ENCODE measurements at places on chromosomes 3 and 15.

GRCh38 chr3:68963891-68964290 is 31.5 kb upstream of the TAFA4 start:
- no peak for DNase-seq

- DNase-seq: no peak
These were observed 72.2 kb downstream of the KLF13 start for GRCh38 chr15:31398677-31399301.

- DNase-seq: no peak
These were observed 64.5 kb downstream of the KLHL25 start for GRCh38 chr15:85730001-85730820.

- DNase-seq: no peak
These were observed 95.9 kb upstream of the RNF7 start for GRCh38 chr3:141642215-141642614.

DNA sequence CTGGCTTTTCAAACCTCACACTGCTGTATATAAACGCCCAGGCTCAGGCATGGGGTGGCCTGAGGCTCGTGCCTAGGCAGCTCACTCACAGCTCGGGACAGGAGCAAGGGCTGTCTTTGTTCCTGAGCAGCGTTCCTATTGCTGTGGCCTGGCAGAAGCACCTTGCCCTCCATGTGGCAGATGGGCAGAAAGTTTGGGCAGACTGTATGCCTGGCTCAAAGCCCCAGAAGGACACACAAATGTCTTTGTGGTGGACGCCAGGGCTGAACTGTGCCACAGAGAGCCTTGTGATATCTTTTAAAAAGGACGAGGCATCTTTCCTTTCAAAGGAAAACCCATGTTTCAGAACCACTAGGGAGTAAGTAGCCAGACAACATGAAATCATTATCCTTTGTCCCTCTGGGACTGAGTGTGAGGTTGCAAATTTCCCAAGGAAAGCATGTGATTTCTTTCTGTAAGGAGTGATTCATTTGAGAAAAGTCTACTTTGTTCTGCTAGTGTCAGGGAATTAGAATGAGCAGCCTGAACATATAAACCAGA is 29.3 kb upstream of the UBE2E1 start:
- DNase-seq: no peak

- no peak for DNase-seq
These were observed 51.8 kb upstream of the ADPGK start for GRCh38 chr15:72835294-72835890.

- no peak for DNase-seq
These were observed 63.4 kb downstream of the RGMA start for GRCh38 chr15:93025625-93025982.

- no peak for DNase-seq
These were observed 199.8 kb downstream of the UBE2E2 start for GRCh38 chr3:23402728-23403492.

- no peak for DNase-seq
These were observed 510.3 kb upstream of the ROBO1 start for GRCh38 chr3:80278056-80278455.

- DNase-seq: no peak
These were observed at the start of gene IL17RE for GRCh38 chr3:9902372-9903237. Gene IL17RE (plus strand): TSS chr3:9902848. CDS start chr3:9902933, 85 bp downstream.

- no peak for DNase-seq
These were observed 21.2 kb downstream of the ZDHHC23 start for GRCh38 chr3:113968986-113969385.

DNA sequence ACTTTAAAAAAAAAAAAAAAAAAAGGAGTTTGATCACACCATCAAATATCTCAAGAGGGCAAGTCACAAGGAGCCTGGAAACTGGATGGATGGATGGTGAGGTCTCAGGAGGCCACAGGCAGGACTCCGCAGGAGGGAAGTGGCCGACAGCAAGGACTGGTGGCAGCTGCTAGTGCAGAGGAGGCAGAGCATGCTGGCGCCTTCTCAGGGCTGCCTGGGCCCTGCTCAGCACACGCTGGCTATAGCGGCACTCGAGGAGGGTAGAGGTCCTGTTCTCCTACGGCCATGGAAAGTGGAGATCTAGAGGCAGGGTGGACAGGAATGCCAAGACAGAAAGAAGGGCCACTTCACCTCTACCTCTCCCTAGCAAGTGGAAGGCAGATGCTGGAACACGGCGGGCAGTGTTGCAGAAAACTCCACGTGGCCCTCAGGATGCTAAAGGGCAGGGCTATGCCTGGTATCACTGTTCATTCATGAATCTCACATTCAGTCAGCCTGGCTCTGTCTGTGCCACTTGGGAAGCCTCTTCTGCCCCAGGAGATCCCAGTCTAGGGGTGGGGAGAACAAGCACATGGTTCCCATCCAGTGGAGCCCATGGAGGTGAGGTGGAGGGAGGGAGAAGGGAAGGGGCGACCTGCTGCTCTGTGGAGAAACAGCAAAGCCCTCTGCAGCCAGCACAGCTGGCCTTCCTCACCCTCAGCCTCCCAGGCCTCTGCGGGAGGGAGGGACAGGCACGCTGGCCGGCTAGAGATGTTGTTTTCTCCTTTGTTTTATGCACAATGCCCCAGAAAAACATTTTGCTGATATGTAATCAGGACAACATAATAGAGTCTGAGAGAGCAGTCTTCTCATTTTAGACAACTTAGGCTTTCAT is 71.0 kb downstream of the OXNAD1 start:
- no peak for DNase-seq

- no peak for DNase-seq
These were observed 286.4 kb downstream of the ZIC4 start for GRCh38 chr3:147119989-147120388.

DNA sequence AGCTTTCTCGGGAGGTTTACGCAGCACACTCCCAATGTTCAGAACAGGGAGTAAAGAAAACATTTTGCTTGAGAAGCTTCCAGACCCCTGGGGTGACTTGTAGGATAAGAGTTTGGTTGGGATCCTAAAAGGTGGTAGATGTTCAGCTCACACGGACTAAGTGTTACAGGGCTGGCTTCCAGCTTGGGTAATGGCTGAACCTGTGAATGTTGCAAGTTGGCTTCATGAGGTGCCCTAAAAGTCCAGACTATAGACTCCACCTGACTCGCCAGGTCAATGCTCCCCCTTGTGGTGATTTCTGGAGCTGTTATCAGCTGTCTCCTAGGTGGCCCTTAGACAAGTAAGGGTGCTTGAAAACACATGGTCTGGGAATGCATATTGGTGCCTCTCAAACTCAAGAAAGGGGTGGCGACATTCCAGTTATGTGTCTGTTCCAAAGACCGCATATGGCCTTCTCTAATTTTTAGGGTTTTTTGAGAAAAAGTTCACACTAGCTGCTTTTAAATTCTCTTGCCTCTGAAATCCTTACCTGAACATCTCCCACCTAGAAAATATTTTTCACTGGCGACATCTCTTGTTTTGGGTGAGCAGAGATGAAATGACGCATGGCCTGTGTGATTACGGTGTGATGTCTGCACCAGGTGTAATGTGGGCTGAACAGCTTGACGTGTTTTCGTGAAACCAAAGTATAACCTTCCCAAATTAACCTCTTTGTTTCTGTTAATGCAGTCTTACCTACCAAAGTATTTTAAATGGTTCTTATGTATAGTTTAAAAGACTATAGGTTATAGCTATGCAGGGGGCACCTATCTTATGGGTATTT is 175.7 kb upstream of the KBTBD8 start:
- peak; percentile 9 for DNase-seq

- no peak for DNase-seq
These were observed 59.4 kb downstream of the SLC6A6 start for GRCh38 chr3:14461748-14462324.

DNA sequence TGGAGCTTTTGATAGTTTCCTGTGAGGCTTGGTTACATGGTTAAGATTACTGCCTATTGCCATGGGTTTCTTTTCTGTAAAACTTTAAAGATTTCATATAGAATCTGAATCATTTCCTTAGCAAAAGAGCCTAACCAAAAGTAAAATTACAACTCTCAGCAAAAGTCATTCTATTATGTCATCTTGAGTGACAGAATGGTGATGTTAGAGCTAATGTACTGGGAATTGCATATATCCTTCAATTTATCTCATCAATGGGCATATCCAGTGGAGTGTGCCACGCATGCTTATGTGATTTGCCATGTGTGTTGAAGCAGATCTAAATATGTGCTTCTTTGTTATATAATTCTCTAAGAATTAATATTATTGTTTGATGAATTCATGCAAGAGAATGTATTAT is 212.1 kb downstream of the ROBO1 start:
- DNase-seq: no peak

DNA sequence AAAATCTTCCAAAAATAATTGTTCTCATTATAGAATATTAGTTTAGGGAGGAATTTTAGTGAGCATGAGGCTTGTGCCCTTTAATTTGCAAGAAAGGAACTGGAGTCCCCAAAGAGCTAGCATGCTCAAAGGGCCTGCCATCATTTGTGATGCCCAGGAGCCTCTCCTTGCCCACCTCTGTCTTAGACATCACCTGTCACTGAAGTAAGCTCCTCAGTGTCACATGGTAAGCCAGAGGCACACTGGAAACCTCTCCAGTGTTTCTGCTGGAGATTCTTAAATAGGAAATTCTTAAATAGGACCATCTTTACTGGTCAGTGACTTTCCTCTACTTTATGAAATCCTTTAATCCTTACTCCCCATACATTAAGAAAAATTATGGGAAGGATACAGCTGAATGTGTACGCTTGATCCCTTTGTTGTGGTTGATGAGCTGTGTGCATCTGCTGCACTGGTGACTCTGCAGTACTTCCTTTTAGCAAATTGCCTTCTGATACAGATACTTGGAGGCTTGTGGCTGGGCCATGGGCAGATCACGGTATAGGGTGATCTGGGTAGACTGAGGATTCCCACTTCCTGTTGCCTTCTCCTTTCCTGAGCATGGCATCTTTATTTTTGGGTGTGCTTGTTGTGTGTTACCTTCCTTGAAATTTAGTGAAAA is 197.4 kb downstream of the KLHL25 start:
- DNase-seq: no peak

DNA sequence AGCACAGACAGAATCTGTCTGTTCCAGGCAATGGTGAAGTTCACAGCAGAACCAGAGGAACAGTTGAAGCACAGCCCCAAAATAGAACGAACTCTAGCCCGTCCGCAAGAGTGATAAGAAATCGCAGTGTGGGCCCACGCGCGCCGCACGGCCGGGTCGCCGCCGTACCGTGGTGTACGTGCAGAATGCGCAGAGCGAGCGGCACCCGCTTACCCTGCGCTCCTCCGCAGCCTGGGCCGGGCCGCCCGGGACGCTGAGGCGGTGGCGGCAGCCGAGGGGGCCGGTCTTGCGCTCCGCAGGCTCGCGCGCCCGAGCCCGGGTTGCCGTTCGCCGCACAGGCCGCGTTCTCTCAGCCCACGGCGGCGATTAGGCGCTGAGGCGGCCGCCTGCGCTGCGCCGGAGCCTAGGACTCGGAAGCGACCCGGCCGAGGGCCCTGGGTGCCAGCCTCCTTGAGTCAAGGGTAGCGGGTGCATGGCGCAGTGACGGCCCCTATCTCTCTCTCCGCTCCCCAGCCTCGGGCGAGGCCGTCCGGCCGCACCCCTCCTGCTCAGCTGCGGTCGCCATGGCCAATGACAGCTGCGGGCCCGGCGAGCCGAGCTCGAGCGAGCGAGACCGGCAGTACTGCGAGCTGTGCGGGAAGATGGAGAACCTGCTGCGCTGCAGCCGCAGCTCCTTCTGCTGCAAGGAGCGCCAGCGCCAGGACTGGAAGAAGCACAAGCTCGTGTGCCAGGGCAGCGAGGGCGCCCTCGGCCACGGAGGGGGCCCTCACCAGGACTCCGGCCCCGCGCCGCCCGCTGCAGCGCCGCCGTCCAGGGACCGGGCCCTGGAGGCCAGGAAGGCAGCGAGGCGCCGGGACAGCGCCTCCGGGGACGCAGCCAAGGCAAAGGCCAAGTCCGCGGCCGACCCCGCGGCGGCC is 20.5 kb downstream of the WDR73 start:
- no peak for DNase-seq

GRCh38 chr15:48645558-48646330 is at the start of gene FBN1:
Gene FBN1 (minus strand): TSS chr15:48645709. CDS start chr15:48644769, 940 bp downstream.
- peak; percentile 33 for DNase-seq

GRCh38 chr15:100638177-100638730 is 35.9 kb downstream of the ASB7 start:
- no peak for DNase-seq

- no peak for DNase-seq
These were observed 102.5 kb downstream of the SST start for GRCh38 chr3:187567661-187568121.

DNA sequence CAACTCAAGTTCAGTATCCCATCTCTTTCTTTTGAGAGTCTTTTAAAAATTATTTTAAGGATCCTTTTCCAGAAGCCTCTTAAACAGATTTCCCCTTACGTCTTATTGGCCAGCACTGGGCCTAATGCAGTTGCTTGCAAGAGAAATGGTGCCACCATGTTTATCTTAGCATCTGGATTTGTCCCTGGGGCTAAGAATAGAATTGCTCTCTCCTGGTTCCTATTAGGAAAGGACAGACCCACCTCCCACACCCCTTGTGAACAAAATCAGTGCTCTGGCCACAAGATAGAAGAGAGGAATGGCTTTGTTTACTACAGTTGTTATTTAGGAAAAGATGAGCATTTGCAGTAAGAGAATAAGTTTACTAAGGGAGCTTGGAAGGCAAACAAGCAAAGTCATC is 128.2 kb upstream of the CGNL1 start:
- DNase-seq: no peak

DNA sequence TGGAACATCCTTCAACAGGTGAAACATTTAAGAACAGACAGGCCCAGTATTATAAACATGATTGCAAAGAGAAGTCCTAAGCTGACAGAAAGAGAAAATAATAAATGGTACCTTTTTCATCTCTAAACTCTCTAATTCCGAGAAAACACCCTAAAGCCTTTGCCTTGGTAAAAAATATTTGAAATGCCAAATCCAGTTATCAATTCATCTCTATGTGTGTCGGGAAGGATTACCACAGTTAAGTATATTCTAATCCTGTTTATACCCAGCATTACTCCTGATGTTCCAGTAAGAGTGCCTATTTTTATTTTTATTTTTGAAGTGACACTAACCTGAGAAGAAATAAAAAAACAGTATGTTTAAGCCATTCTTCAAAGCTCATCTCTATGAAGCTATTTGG is 219.3 kb upstream of the NANOGP8 start:
- DNase-seq: no peak

DNA sequence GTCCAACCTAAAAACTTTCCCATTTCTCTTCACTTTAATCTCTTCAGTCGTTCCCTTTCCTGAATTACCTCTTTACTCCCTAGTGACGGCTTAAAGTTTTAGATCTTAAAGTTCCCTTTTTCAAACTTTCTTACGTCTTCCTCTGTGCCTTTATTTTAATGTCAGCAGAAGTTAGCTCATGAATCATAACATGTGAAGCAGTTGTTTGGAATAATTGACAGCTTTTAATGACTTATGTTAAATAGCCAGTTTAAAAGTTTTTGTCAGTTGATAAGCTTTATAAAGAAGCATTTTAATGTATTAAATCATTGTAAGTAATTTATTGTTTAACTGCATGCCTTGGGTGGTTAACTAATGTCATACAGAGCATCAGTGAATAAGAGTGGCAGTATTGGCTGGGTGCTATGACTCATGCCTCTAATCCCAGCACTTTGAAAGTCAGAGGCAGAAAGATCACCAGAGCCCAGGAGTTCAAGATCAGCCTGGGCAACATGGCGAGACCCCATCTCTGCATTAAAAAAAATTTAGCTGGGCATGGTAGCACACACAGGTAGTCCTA is 33.9 kb downstream of the PIK3CA start:
- DNase-seq: no peak

Measured in GM12878 (cell line).